ENCODE measurements at places on chromosomes 13 and 19. TPM values are rescaled to one million over a fixed set of nuclear protein-coding genes. Genes with fewer than 3 reads are reported as not detected.

DNA sequence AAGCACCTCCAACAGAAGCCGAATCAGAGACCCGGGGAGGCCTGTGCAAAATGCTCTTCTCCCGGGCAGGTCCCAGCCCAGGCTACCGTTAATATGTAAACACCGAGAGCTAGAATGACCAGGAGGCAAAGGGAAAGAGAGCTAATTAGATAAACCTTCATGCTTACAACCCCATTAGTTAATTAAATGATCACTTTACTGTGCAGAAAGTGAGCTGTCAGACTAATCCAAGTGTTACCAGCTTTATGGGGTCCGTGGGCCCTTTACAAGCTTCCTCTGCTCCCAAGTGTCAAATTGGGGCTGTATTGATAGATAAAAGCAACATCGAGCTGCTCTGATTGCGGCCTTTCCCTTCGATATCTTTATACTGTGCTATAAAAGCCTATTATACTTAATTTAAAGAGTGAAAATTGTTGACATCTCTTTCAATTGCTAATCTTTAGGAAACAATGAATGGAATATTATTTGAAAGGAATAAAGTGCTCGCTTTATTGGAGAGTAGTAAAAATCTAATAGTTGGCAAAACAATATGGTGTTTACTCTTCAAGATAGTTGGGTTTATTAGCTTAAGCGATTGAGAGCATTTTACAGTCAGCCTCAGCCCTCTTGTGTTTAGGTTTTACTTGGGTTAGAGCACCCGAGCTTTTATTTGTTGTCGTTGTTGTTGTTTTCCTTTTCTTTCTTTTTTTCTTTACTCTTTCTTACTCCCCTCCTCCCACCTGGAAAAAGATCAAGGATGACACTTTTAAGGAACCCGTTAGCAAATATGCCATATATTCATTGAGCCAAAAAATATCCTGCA, 189.3 kb upstream of the GPR12 start:
- no peaks in the 10 kb centered on the region for H3K27me3 ChIP-seq
- DNase-seq, result no peak
- peaks cover 11% of the 10 kb centered on the region for H3K4me1 ChIP-seq
- no peak overlapping the region for H3K27ac ChIP-seq
- no peak overlapping the region for H3K4me3 ChIP-seq

- no peak for DNase-seq
- H3K27me3 ChIP-seq, result no peaks in the 10 kb centered on the region
- no peak overlapping the region for H3K4me3 ChIP-seq
- no peak overlapping the region for H3K27ac ChIP-seq
Measured at GRCh38 chr13:98664510-98664909, 87.6 kb upstream of the STK24 start.

DNA sequence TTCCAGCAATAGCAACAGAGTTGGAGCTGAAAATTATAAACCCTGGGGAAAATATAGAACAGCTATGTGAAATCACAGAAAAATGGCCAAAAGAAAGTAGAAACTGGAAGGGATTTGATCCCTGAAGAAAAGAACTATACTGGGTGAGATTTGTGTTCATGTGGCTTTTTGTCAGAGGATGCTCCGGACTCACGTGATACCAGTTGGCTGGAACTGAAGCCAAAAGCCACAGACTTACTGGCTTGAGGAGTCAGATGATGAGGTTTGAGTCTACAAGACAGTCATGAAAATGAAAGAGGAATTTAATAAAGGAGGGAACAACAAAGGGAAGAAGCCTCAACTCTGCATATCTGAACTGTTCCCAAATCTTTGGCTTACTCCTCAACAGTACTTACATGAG, 427.1 kb downstream of the GPC5 start:
- no peaks in the 10 kb centered on the region for H3K27me3 ChIP-seq
- H3K27ac ChIP-seq, result no peak overlapping the region
- DNase-seq, result no peak
- no peaks in the 10 kb centered on the region for H3K4me1 ChIP-seq
- no peaks in the 10 kb centered on the region for H3K36me3 ChIP-seq
- no peak overlapping the region for H3K4me3 ChIP-seq

DNA sequence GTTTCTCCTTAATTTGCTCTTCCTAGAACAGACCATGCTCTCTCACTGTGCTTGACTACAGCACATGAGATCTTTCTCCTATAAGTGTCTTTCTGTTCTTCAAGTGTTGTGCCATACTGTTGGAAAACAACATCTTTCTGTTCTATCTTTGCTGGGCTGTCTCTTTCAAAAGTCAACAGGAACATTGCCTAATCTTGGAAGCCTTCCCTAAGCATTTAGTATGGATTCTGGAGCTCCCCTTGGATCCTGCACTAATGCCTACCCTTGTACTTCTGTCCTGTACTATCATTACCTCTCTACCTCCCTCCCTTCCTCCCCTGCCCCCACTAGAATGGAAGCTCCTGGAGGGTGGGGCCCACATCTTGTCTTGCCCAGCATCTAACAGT, 26.8 kb downstream of the STARD13 start:
- H3K27ac ChIP-seq, result no peak overlapping the region
- DNase-seq, result no peak
- no peaks in the 10 kb centered on the region for H3K36me3 ChIP-seq

- no peaks in the 10 kb centered on the region for H3K27me3 ChIP-seq
- no peak overlapping the region for H3K4me3 ChIP-seq
- H3K4me1 ChIP-seq, result no peaks in the 10 kb centered on the region
Measured at GRCh38 chr13:26310470-26310869, 56.5 kb downstream of the CDK8 start.

DNA sequence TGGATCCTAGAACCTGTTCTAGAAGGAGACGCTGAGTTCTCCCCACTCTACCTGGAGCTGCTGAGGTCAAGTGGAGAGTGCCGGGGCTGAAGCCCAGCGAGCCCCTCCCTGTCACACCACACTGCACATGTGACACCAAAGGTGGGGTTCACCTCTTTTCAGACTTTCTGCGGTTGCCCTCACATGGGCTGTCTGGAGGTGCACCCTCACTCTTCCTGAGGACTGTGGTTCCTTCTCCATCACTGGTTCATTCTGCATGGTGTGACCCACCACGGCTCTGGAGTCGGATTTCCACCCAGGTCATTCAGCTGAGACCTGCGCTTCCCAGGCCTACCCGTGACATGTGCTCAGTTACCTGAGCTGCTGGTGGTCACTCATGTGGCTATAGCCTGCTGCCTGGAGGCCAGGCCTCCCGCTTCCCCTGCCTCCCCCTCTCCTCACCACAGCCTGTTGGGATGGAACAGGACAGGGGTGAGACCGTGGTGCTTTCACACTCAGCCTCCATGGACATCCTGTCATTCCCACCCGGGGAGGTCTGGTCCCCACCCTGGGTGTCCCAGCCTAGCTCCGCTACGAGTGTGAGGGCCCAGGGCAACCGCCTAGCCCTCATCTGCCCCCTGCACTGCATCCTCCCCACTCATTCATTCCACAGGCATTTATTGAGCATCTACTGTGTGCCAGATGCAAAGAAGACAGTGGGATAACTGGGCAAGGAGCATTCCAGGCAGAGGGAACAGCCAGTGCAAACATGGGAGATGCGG, 605 bp upstream of the A1BG start:
- no peaks in the 10 kb centered on the region for H3K27me3 ChIP-seq
- H3K27ac ChIP-seq, result no peak overlapping the region
- H3K36me3 ChIP-seq, result no peaks in the 10 kb centered on the region

- no peaks in the 10 kb centered on the region for H3K27me3 ChIP-seq
- H3K36me3 ChIP-seq, result no peaks in the 10 kb centered on the region
- no peak overlapping the region for H3K27ac ChIP-seq
- DNase-seq, result no peak
- H3K4me3 ChIP-seq, result no peak overlapping the region
Measured at GRCh38 chr13:47858042-47859025, 142.7 kb downstream of the SUCLA2 start.

- no peaks in the 10 kb centered on the region for H3K27me3 ChIP-seq
- no peak overlapping the region for H3K4me3 ChIP-seq
- DNase-seq, result no peak
Measured at GRCh38 chr13:105611424-105611823, 924.0 kb downstream of the EFNB2 start.

GRCh38 chr19:58581227-58582141, 8.3 kb upstream of the MZF1 start:
- H3K27ac ChIP-seq, result no peak overlapping the region
- H3K4me3 ChIP-seq, result no peak overlapping the region
- no peaks in the 10 kb centered on the region for H3K27me3 ChIP-seq
- H3K4me1 ChIP-seq, result peaks cover 4% of the 10 kb centered on the region
- H3K36me3 ChIP-seq, result no peaks in the 10 kb centered on the region

GRCh38 chr13:27211771-27212364, 39.5 kb upstream of the RPL21 start:
- DNase-seq, result no peak
- H3K4me3 ChIP-seq, result no peak overlapping the region
- no peaks in the 10 kb centered on the region for H3K36me3 ChIP-seq
- H3K4me1 ChIP-seq, result no peaks in the 10 kb centered on the region
- H3K27me3 ChIP-seq, result no peaks in the 10 kb centered on the region
- H3K27ac ChIP-seq, result no peak overlapping the region

DNA sequence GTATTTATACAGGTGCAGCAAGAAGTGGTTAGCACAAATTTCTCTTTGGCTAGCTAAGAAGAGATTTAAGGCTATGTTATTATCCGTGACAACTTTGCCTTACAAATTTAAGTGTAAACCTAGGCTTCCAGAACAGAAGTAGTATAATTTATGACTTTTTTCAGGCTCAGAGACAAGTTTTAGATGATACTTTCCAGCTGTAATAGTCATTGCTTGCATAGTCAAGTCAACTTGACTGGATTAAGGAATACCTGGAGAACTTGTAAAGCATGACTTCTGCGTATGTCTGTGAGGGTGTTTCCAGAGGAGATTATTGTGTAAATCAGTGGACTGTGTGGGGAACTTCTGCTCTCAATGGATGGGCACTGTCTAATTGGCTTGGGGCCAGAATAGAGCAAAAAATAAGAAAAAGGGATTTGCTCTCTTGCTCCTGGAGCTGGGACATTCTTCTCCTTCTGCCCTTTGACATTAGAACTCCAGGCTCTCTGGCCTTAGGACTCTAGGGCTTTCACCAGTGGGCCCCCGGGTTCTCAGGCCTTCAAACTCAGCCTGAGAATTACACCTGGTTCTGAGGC, 33.0 kb downstream of the CYSLTR2 start:
- H3K27me3 ChIP-seq, result no peaks in the 10 kb centered on the region
- no peak overlapping the region for H3K4me3 ChIP-seq
- DNase-seq, result no peak

DNA sequence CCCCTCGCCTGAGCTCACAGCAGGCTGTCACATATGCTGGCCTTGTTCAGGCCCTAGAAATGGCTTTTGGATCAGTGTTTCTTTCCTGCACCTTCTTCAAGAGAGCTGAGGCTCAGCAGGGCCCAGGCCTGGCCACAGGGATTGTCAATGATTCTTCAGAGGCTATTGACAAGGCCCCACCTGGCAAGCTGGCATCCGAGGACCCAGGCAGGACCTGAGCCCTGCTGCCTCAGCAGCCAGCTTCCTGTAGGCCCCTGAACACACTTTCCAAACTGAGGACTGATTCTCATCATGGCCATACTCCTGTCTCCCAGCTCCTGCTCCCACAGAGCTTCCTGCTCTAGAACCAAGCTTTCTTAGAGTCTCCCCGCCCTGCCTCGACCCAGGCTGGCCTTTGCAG, 136.8 kb downstream of the UQCRFS1 start:
- H3K4me3 ChIP-seq, result no peak overlapping the region
- DNase-seq, result no peak
- H3K4me1 ChIP-seq, result no peaks in the 10 kb centered on the region
- H3K36me3 ChIP-seq, result no peaks in the 10 kb centered on the region
- H3K27me3 ChIP-seq, result no peaks in the 10 kb centered on the region

GRCh38 chr13:54484166-54484565, 1455.6 kb downstream of the OLFM4 start:
- no peak overlapping the region for H3K27ac ChIP-seq
- H3K4me1 ChIP-seq, result no peaks in the 10 kb centered on the region
- no peak overlapping the region for H3K4me3 ChIP-seq
- no peaks in the 10 kb centered on the region for H3K27me3 ChIP-seq

GRCh38 chr13:38635030-38635429, 51.8 kb upstream of the FREM2 start:
- DNase-seq, result no peak
- H3K4me1 ChIP-seq, result no peaks in the 10 kb centered on the region
- no peaks in the 10 kb centered on the region for H3K27me3 ChIP-seq
- H3K36me3 ChIP-seq, result no peaks in the 10 kb centered on the region
- H3K4me3 ChIP-seq, result no peak overlapping the region

FFAR3 gene
- total RNA-seq, result not detected

COX7A1 gene
- total RNA-seq, result 67.0 TPM

PSG11 gene
- total RNA-seq, result not detected
